Right forelimb (tissue), 1 donor: ENCODE measurements at places on chromosomes 6 and 20.

DNA sequence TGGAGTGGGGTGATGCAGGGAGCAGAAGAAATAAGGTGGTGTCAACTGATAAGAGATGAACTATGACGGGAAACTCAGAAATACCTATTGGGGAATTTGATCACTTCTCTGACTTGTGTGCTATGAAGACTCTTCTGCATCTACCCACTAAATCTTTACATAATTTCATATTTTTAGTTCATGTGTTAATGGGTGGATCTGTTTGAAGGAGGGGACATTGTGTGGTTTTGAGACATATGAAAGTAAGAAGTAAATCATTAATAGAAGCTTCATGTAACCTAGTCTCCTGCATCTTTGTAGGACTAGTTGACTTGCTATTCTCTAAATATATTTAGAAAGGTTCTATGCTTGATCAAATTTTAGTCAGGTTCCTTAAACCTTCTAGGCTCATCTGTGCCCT lies 86.6 kb upstream of the MEI4 start:
- no peak for DNase-seq

DNA sequence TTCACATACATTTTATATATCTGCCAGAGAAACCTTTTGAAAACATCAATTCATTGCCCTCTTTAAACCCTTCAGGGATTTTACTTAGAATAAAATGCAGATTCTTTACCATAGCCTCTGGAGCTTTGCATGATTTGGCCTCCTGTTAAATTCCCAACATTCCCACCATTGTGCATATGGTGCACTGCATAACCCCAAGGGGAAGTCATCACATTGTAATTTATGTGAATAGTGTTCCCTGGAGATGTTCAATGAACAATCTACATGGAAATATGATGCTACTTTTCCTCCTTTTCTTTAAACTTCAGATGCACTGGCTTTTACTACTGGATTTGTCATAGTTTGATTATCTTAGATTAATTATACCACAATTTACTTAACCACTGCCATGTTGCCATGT lies 94.7 kb downstream of the PHF3 start:
- DNase-seq, result no peak

- no peak for DNase-seq
These were observed 434.1 kb upstream of the SOX4 start for GRCh38 chr6:21159465-21159864.

- no peak for DNase-seq
These were observed 40.9 kb downstream of the GSTA4 start for GRCh38 chr6:52953911-52954839.

DNA sequence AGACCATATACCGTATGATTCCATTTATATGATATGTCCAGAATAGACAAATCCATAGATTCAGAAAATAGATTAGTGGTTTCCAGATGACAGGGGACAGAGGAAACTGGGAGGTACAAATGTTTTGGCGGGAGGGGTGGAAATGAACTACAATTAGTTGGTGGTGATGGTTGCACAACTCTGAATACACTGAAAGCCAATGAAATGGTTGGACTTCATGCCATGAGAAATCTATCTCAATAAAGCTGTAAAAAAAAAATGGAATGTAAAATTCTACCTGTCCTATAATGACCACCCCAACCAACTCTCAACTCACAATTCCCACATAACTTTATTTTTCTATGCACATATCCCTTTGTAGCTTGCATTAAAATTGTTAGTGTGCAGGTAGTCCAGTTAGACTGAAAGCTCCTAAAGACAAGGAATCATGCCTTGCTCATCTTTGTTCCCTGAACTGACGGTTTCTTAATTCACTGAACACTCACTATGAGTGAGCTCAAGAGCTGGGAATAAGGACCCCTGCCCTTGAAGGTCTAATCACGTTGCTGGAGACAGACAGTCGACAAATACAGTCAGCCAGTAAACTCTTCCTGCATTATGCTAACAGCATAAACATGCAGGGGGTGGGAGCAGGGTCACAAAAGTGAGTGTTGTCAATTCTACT lies 1.4 kb downstream of the DCDC2 start:
- DNase-seq, result no peak

DNA sequence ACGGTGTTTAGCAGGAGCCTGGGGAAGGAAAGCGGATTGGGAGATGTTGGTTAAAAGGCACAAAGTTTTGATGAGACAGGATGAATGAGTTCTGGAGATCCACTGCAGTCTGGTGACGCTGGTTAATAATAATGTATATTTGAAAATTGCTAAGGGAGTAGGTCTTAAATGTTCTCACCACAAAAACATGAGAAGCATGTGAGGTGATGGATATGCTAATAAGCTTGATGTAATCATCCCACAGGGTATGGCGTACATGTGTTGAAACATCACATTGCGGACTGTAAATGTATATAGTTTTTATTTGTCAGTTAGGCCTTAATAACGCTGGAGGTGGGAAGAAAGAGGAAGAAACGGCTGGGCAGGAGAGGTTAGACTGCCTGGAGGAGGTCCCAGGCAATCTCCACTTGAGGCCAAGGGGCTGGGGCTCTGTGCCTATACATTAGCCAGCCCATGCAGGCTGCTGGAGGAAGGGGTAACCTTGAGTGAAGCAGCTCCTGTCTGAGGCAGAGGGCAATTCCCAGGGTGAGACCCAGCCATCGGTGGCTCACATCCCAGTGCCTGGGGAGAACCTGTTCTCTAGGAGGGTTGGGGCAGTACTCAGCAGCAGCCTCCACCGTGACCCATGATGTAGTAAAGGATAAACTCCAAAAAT lies 188.2 kb upstream of the QKI start:
- no peak for DNase-seq

- peak; percentile 25 for DNase-seq
These were observed 39.7 kb downstream of the ZC3H12D start for GRCh38 chr6:149445095-149445466.

- DNase-seq, result no peak
These were observed 91.3 kb downstream of the ZMYND8 start for GRCh38 chr20:47265214-47265613.

- no peak for DNase-seq
These were observed 231.2 kb downstream of the DOK5 start for GRCh38 chr20:54706581-54706980.

DNA sequence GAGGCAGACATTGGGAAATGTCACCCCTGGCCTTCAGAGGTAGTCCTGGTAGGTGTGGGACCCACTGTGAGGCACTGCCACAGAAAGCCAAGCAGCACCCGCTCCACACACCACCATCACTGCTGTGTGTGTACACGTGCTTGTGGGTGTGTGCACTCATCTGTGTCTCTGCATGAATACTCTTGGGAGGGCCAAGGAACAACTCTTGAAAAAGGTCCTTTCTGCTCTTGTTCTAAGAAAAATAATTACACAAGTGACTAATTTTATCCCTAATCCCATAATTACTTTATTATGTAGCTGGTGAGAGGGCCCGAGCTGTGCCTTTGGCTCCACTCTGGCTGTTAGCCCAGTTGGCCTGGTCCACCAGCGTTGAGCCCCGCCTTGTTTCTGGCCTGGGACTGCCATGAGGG lies 21.7 kb upstream of the EPB41L1 start:
- no peak for DNase-seq

GRCh38 chr6:47134476-47135189 lies 92.5 kb upstream of the ADGRF1 start:
- DNase-seq, result no peak

DNA sequence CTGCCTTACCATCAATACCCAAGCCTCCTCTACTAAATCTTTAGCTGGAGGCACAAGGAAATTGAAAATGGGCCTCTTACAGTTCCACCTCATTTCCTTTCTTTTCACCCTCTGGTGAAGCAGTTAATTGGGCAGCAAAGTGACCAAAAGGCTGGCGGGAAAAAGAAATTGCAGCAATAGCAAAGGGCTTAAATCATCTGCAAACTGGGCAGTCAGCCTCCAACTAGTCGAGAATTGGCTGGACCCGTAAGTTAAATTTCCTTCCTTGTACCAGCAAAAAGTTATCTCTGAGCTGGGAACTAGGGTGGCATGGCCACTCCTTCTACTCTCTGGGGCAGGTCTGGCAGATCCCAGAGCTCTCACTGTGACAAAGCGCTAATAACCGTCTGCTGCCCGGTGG lies 33.5 kb downstream of the GHRH start:
- no peak for DNase-seq

DNA sequence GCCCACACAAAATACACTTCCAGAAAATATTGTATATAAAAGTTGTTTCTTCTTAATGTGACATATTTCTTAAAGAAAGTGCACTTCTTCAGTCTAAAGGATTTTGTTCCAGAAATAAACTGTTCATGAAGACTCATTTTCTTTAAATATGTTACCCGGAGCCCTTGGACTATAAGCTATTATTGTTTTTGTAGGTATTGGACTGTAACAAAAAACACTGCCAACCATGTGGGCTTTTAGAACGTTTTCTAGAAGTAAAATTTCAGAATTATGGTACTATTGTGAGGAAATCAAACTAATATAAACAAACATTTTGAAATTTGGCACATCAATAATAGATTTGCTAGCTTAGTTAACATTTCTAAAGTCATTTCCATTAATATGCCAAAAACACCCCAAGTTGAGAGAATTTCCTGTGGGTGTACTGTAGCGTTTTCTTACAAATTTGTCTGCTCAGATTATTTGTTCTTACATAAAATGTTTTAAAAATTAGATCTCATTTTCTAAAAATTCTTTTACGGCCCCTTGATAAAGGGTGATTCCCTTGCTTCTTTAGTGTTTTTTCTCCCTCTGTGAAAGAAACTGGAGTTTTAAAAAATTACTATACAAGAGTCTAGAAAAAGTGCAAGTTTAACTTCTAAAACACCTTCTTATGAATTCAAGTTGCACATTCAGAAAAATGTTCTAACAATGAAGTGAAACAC lies 3.4 kb downstream of the NKX2-4 start:
- no peak for DNase-seq

GRCh38 chr6:5150551-5151075 lies 65.5 kb downstream of the PPP1R3G start:
- no peak for DNase-seq

GRCh38 chr6:122408240-122408639 lies 8.8 kb downstream of the HSF2 start:
- DNase-seq, result no peak

DNA sequence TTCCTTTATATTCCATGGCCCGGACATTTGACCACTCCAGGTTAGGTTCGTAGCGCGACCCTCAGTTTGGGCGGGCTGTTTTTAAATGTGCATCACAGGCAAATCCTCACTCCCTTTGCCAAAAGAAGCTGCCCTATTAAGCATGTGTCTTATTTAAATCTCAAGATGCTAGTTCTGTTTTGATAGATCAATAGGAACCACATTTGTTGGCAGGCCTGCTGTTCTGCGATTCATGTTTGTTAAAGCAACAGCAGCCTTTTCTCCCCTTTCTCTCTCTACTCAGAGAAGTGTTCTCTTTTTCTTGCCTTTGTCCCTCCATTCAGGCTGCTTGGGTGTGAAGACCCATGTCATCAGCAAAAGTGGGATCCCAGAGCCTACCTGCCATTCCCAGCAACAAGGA lies 212.0 kb upstream of the SSTR4 start:
- DNase-seq, result peak; percentile 35

- no peak for DNase-seq
These were observed 81.8 kb downstream of the ISM1 start for GRCh38 chr20:13302647-13303450.

GRCh38 chr6:79413562-79414002 lies 123.6 kb downstream of the LCA5 start:
- DNase-seq, result no peak

DNA sequence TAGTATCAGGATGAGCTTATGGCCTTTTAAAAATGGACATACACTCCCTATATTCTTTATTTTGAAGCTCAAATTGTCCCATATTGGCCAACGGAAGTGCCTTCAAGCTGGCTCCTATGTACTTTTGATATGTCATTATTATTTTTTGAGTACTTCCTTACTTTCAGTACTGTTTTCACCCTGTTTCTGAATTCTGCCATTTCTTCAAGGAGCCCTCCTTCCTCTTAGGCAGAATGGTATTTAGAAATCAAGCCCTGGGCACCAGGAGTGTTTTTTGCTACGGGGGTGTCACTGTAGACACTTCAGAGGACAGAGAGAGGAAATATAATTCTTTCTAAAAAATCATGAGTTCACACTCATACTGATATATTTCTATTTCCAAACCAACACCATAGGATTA lies 5.5 kb upstream of the MYLK4 start:
- no peak for DNase-seq

- no peak for DNase-seq
These were observed 58.7 kb downstream of the EDN1 start for GRCh38 chr6:12348530-12349511.

GRCh38 chr20:39880890-39881289 lies 808.1 kb downstream of the MAFB start:
- DNase-seq, result no peak

GRCh38 chr6:37016995-37017394 lies 11.5 kb downstream of the FGD2 start:
- DNase-seq, result no peak

DNA sequence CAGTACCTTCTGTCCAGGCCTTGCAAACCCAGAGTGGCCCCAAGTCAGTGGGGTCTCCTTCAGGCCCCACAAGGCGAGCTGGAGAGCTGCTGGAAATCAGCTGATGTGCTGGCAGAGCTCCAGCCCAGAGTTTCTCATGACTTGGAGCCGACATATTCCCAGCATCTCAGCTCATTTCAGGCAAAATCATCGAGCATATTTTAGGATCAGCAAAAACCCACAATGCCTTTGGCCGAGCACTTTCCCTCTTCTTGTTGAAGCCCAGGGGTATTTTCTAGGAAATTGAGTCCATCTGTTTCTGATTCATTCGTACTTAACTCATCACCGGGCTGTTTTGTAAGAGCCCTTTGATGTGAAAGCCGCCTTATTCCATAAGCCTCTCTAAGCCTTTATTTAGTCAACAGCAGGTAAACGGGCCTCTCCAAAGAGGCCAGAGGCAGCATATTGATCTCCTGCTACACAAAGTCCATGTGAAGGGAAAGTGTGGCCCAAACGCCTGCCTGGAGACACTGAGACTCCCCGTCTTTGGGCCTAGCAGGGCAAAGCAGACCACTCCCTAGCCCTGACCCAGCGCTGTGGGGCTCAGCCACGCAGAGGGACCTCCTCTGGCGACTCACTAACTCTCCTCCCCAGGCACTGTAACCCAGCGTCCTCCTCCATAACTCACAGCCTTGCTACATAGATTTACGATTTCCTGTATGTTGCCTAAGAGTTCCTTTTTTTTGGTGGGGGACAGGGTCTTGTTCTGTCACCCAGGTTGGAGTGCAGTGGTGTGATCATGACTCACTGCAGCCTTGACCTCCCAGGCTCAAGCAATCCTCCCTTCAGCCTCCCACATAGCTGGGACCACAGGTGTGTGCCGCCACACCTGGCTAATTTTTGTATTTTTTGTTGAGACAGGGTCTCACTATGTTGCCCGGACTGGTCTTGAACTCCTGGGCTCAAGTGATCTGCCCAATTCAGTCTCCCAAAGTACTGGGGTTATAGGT lies 12.1 kb upstream of the C20orf203 start:
- peak; percentile 83 for DNase-seq

- DNase-seq, result no peak
These were observed 22.2 kb downstream of the RNF24 start for GRCh38 chr20:3993109-3993508.

DNA sequence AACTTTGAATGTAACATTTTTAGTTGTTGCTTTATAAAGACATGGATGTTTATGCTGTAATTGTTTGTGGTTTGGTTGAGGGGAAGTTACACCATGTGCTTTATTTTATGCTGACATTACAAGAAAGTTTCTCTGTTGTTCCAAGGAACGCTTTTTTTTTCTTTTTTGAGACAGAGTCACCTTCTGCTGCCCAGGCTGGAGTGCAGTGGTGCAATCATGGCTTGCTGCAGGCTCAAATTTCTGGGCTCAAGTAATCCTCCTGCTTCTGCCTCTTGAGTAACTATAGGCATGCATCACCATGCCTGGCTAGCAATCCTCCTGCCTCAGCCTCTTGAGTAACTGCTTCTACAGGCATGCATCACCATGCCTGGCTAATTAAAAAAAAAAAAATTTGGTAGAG lies 21.0 kb upstream of the IFNGR1 start:
- DNase-seq, result no peak

GRCh38 chr6:144957236-144957937 lies 672.3 kb downstream of the UTRN start:
- DNase-seq, result no peak
